ENCODE measurements at places on chromosomes 7 and 10.
A peak's percentile ranks its signal among the peaks of the same experiment; 100 is the strongest.

GRCh38 chr10:2968401-2969058, 98.8 kb upstream of the PFKP start:
- no peak for DNase-seq

DNA sequence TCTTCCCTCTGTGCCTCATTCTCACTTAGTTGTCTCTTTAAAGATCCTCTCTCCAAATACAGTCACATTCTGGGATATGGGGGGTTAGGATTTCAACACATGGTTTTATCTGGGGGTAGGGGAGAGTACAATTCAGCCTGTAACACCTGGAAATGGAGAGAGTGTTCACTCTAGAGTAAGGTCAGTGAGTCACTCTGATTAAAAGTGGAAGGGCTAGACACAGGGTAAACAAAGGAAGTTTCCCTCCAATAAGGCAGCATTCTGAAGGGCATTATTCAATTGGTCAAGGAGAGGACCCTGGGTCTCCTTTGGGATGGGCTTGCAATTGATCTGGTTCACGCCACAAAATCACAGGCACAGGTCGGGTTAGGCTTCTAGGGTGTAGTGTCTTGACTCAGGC, 232.8 kb upstream of the NPSR1 start:
- no peak for DNase-seq

DNA sequence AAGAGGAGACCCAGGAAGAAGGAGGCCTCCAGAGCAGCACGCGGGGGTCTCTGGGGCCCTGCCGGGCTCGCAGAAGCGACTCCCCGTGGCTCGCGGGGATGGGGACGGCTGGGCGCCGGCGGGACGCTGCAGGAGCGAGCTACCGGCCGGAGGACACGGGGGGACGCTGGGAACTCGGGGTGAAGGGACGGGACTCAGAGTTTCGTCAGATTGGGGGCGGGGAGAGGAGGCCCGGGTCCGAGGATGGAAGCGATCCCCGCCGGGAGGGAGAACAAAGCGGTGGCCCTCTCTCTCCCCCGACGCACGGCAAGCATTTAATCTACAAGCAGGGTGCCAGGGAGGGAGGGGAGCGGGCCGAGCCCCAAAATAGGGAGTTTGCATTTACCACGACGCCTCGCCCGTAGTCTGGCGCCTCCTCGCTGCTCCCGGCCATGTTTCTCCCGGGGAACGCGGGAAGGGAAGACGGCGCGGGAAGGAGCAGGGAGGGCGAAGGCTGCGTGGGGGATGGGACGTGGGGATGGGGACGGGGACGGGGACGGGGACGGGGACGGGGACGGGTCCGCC, at the start of gene PRTFDC1:
Gene PRTFDC1 (minus strand): TSS at position 464 of the 564 bp plus-strand sequence. CDS start 31 bp downstream, at position 433.
- DNase-seq, result no peak

DNA sequence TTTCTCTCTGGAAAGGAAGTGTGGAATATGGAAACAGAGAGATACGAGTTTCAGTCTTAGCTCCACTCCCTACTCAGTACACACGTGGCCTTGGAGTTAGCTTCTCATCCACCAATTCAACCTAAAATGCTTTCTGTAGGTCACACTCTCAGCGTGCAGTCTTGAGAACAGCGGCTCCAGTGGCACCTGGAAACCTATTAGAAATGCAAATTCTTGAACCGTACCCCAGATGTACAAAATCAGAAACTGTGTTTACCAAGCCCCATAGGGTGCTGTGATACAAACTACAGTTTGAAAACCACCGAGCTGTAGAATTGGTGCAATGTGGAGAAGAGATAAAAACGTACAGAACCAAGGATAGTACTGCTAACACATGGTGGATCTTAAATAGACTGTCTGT, 91.1 kb upstream of the SP4 start:
- DNase-seq, result no peak

- DNase-seq, result no peak
These were observed 17.4 kb upstream of the SLF2 start for GRCh38 chr10:100895346-100895745.

GRCh38 chr10:47137311-47137851, 162.6 kb upstream of the GDF10 start:
- no peak for DNase-seq

- DNase-seq, result no peak
These were observed 186.2 kb downstream of the BICC1 start for GRCh38 chr10:58698777-58699356.

- no peak for DNase-seq
These were observed 17.8 kb downstream of the YKT6 start for GRCh38 chr7:44218418-44219201.

DNA sequence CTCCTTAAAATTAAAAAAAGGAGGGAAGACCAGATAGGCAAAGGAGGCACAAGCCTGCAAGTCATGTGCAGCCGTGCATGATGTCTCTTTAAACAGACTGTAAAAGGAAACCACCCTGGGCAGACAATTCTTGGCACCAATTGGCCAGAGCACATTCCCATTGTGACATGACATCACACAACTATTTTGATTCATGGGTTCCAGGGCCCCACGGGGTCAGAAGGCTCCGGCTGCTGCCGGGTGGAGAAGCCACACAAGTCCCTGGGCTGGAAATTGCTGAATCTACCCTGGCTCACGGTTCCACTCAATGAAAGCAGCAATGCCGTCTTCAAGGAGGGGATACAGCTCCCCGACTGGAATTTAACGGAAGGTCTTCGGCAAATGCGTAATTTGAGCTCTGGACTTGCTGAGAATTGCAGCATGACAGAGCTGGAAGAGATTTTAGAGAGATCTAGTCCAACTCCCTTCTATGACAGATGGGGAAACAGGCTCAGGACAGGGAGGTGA, 140.5 kb downstream of the PRKAG2 start:
- no peak for DNase-seq

DNA sequence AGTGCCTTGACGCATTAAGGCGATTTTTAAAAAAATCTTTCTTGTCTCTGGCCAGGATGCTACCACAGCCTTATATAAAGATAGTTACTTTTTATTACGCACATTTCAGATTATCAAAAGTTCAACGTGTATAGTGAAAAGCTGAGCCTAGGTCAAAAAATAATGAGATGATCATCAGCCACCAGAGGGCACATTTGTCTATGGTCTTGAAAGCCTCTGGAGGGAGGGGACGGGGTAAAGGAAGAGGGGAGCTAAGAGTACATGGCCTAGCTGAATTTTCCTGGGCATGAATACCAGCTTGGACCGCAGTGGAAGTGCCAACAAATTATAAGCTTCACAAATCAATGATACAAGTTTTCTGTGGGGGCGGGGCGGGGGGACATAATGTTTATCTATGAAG, 285.9 kb upstream of the SMIM30 start:
- no peak for DNase-seq

DNA sequence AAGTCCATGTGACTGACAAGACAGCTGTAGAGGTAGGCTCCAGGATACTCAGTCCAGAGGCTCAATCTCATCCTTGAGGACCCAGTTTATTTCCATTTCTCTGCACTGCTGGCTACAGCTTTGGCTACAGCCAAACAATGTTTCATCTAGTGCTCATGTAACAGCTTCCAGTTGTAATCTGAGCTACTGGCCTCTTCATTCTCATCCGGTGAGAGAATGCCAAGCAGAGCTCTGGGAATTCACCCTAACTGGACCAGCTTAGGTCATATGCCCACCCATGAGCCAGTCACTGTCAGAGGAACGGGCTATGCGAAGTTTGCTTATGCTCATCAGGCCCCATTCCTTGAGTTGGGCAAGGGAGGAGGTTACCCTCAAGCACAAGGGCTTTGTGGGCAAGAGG, 192.9 kb downstream of the EVX1 start:
- no peak for DNase-seq

DNA sequence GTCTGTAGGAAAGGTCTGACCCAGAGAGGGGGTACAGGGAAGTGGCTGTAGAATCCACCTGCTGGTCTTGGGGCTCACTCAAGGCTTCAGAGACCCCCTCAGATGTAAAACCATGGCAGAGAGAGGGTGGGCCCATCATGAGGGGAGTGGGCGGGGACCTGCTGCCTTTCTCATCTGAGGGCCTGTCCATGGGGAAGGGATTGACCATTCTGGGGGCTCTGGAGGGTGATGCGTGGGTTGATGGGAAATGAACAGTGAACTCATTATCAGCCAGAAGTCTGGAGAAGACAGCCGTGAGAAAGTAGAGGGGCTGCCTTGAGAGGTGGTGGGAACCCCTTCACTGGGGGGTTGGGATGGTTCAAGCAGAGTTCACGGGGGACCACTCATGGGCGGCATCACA, 66.8 kb downstream of the MINDY4 start:
- no peak for DNase-seq

GRCh38 chr10:13803566-13804554, 217.1 kb downstream of the PRPF18 start:
- DNase-seq, result no peak

GRCh38 chr7:155009570-155010157, 6.7 kb upstream of the PAXIP1 start:
- no peak for DNase-seq

GRCh38 chr7:86953219-86953618, 106.2 kb downstream of the ELAPOR2 start:
- no peak for DNase-seq

GRCh38 chr7:72924733-72925545, at the start of gene POM121:
POM121 (plus strand) TSS chr7:72925095; CDS start chr7:72925122, 27 bp downstream.
- peak; percentile 79 for DNase-seq

GRCh38 chr7:2523461-2523936, 3.9 kb downstream of the LFNG start:
- DNase-seq, result no peak

DNA sequence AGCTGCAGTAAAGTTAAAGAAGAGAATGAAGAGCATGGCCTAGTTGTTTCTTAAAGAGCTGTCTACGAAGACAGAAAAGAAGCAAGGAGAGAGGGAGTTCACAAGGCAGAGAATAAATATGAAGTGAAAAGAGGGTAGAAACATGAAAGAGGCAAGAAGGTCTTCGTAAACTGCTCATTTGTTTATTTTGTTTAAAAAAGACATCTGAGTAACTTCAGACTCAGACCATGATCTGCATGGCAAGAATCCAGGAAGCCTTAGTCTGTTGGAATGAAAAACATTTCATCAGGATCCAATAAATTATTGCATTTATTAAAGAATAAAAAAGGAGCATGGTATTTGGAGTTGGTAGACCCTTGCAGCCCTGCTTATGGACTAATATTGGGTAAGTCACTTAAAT, 151.1 kb downstream of the SEM1 start:
- DNase-seq, result no peak

GRCh38 chr7:51589111-51589510, 272.5 kb upstream of the COBL start:
- no peak for DNase-seq

GRCh38 chr10:126060261-126060931, 164.0 kb downstream of the FANK1 start:
- no peak for DNase-seq

DNA sequence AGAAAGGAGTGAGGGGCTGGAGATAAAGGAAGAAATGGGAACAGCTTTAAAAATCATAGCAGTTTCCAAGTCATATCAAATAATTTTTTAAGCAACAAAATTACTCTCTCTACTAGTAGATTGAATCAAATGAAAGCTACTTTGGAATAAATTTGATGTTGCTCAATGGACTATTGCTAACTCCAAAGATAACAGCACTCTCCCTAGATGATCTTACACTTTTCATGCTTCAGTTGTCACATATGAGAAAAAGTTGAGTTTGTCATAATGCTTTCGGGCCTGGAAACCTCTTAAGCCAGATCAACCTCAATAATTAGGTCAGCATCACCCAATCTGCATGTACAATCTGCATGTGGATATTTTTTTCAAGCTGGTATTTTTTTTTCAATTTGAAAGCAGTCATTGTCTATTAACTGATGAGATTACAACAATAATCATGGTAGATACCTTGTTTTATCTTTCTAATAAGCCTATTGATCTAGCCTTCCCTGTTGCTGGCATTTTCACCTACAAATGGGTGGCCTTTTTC, 31.3 kb downstream of the LIPJ start:
- no peak for DNase-seq

- no peak for DNase-seq
These were observed 109.8 kb upstream of the TARP start for GRCh38 chr7:38383281-38383680.

- no peak for DNase-seq
These were observed 20.4 kb upstream of the INSYN2A start for GRCh38 chr10:127216786-127217185.

DNA sequence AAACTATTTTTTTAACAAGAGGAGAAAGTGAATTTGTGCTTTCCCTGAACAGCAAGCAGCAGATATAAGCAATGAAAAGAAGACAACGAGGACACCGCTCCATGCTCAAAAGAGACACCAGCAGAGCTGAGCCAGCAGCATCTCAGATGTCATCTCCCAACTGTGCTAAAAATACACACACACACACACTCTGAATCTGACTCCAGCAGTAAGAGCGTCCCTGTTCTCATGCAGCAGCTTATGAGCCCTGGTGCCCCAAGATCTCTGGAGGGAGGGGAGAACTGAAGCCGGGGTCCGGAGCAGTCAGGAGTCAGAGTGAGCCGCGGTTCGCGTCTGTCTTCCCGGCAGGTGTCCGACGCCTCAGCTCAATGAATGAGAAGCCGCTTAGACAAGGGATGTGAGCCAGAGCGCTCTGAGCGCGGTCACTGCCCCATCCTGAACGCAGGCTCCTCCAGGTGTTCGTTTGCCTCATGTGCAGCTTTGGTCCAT, 49.2 kb downstream of the SVIL start:
- DNase-seq, result no peak
